Cardiac septum (tissue), 1 donor: ENCODE measurements at places on chromosomes 5 and 9.

GRCh38 chr5:5980538-5980895, 397.8 kb downstream of the MED10 start:
- DNase-seq = no peak

GRCh38 chr9:88658311-88658822, 123.4 kb downstream of the NXNL2 start:
- no peak for DNase-seq

DNA sequence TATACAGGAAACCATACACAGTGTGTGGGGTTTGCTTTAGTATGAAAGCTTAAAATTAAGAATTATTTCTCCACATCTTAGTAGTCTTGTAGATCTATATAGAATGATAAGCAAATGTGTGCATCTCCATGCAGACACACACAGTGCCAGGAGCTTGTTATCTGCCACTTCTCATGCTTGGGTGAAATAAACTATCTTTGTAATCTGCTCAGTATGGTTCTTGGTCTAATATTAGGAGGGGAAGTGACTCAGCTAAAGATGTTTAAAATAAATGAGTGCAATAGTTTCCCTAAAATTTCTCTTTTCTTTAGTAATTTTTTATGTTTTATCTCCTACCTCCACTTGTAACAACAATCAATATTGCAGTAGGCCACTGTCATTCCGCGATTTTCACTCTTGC, 689.6 kb downstream of the TAF11L14 start:
- DNase-seq = no peak

DNA sequence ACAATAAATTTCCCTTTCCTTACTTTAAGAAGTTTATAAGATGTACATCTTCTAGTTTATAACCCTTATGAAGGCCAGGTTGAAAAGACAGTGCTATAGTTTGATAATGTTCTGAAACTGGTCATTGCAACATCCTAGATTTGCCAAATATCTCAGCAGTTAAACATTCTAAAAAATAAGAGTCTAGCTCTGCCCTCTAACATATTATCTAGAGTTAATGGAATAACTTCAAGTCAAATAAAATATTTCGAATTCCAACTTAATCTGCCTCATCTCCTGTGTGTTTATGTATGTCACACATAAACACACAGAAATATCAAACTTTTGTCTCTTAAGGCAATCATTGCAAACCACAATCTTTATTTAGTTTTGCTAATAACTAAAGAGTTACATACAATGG, 796.6 kb downstream of the TLE1 start:
- DNase-seq = no peak

DNA sequence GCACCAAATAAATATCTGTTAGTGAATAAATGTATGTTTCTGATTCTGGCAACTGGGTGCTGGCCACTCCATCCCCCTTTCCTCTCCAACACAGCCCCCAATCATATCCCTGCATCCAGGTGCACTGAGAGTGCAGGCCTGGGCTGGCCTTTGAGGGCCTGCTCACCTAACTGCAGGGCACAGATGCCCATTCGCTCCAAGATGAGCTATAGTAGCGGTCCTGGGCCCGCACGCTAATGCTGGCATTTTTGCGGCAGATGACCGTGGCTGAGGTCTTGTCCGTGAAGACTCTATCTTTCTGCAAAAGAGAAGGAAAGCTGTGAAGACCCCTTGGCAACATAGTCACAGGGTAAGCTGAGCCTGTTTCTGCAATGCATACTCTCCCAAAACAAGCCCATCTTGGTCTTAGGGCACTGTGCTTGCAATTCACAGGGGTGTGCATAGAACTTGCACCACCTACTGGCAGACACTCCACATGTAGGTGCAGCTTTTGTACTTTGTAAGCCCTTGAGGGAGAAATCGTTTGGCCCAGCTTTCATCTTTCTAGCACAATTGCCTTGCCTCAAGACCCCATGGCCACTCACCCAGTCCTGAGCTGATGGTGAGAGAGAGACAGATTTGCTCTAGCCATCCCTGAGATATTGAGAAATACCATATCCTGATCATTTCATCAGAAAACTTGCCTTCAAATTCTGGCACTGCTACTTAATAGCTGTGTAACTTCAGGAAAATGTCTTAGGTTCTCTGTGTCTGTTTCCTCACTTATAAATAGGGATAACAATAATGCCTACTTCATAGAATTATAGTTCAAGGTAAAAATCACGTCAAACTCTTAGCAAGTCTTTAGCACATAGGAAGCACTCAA, 13.5 kb downstream of the IL12B start:
- no peak for DNase-seq
